H9 (cell line): ENCODE measurements at places on chromosomes 16 and 17. TPM values are rescaled to one million over a fixed set of nuclear protein-coding genes. Genes with fewer than 3 reads are reported as not detected.

GRCh38 chr17:16980061-16980460, 8.1 kb upstream of the TNFRSF13B start:
- no peaks in the 10 kb centered on the region for H3K27me3 ChIP-seq
- H3K36me3 ChIP-seq: no peaks in the 10 kb centered on the region
- no peak overlapping the region for H3K27ac ChIP-seq
- DNase-seq: no peak

DNA sequence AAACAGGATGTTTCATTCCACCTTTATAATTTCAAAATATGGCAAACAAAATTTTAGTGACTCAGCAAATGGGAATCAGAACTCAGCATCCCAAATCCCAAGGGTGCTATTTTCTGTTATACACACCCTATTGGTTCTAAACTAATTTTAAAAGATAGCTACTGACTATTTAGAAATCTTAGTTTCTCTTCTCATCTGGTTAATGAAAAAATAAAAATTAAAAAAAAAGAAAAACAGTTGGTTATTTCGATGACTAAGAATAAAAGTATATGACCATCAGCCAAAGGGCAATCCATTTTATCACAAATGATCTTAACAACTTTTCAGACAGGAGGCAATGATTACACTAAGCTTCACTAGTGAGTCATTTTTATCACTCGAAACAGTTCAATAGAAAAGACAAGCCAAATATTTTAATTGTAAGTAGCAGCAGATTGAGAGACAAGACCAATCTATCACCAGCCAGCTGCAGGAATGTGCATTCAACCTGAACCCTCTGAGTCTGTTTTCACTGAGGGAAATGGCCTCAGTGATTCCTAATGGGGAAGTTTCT, 15.2 kb downstream of the PHLPP2 start:
- no peak overlapping the region for H3K27ac ChIP-seq
- no peak overlapping the region for H3K4me3 ChIP-seq
- H3K36me3 ChIP-seq: no peaks in the 10 kb centered on the region; the same call in 2 of the 3 replicates
- no peak for DNase-seq
- H3K27me3 ChIP-seq: no peaks in the 10 kb centered on the region
- H3K4me1 ChIP-seq: peaks cover 19% of the 10 kb centered on the region

Gene PIK3R6
- total RNA-seq: 0.15 TPM in 1 of 2 replicates, not detected in the other

Gene SLFN5
- 2.9 and 3.5 TPM in 2 replicates for total RNA-seq
